ENCODE measurements at places on chromosomes 7 and 10. TPM values are rescaled to one million over a fixed set of nuclear protein-coding genes. Genes with fewer than 3 reads are reported as not detected.

- H3K36me3 ChIP-seq = no peaks in the 10 kb centered on the region
- no peak overlapping the region for H3K27ac ChIP-seq
- no peak overlapping the region for H3K4me3 ChIP-seq
- no peaks in the 10 kb centered on the region for H3K4me1 ChIP-seq
- no peak for DNase-seq
These were observed 627.2 kb downstream of the SUGCT start for GRCh38 chr7:40761762-40762560.

DNA sequence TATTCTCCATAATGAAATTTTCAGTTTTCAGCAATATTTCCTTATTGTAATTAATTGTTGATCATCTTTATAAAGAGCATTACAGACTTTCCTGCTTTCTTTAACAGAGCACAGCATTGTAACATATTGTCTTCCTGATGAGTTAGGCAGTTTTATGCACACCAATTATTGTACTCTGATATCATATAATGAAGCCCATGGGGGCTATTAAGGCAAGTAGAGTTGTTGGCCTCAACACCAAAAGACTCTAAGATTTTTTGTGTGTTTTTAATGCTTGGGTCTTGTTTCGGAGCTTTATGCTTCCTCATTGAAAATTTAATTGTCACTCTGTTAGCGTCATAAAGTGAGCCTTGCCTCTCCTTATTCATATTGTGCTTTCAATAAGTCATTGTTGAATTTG, 49.2 kb upstream of the ARID5B start:
- H3K36me3 ChIP-seq = no peaks in the 10 kb centered on the region
- H3K4me3 ChIP-seq = no peak overlapping the region
- DNase-seq = no peak
- no peaks in the 10 kb centered on the region for H3K27me3 ChIP-seq
- H3K27ac ChIP-seq = no peak overlapping the region

DNA sequence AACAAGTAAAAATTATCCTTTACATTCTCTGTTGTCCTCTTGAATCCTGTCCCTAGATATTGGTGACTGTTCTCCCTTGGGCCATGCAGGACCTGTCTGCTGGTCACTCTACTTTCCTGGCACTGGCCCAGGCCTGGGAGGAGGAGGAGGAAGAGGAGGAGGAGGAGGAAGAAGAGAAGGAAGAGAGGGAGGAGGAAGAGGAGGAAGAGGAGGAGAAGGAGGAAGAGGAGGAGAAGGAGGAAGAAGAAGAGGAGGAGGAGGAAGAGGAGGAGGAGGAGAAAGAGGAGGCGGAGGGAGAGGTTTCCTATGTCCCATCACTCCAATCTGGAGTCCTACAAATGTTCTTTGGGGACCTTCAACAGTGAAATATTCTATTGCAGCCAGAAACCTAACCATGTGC, 97.3 kb upstream of the NAMPT start:
- DNase-seq = no peak
- no peak overlapping the region for H3K27ac ChIP-seq
- no peaks in the 10 kb centered on the region for H3K27me3 ChIP-seq

GRCh38 chr7:70356787-70357328, 758.6 kb downstream of the AUTS2 start:
- no peaks in the 10 kb centered on the region for H3K36me3 ChIP-seq
- no peak overlapping the region for H3K4me3 ChIP-seq
- H3K27ac ChIP-seq = no peak overlapping the region
- H3K4me1 ChIP-seq = peaks cover 18% of the 10 kb centered on the region
- H3K27me3 ChIP-seq = no peaks in the 10 kb centered on the region

- H3K4me1 ChIP-seq = peaks cover 18% of the 10 kb centered on the region
- no peaks in the 10 kb centered on the region for H3K36me3 ChIP-seq
- no peak for DNase-seq
- H3K4me3 ChIP-seq = no peak overlapping the region
These were observed 57.1 kb upstream of the FAM20C start for GRCh38 chr7:135257-135653.

- no peak overlapping the region for H3K4me3 ChIP-seq
- H3K4me1 ChIP-seq = no peaks in the 10 kb centered on the region
- no peak for DNase-seq
- H3K27me3 ChIP-seq = peaks cover 8% of the 10 kb centered on the region
These were observed 32.3 kb downstream of the CHAT start for GRCh38 chr10:49645871-49646870.

- no peaks in the 10 kb centered on the region for H3K27me3 ChIP-seq
- H3K4me3 ChIP-seq = peak overlapping the region; percentile 70
- H3K27ac ChIP-seq = no peak overlapping the region
- H3K36me3 ChIP-seq = no peaks in the 10 kb centered on the region
These were observed 54.0 kb downstream of the GLRX3 start for GRCh38 chr10:130190055-130190736.

DNA sequence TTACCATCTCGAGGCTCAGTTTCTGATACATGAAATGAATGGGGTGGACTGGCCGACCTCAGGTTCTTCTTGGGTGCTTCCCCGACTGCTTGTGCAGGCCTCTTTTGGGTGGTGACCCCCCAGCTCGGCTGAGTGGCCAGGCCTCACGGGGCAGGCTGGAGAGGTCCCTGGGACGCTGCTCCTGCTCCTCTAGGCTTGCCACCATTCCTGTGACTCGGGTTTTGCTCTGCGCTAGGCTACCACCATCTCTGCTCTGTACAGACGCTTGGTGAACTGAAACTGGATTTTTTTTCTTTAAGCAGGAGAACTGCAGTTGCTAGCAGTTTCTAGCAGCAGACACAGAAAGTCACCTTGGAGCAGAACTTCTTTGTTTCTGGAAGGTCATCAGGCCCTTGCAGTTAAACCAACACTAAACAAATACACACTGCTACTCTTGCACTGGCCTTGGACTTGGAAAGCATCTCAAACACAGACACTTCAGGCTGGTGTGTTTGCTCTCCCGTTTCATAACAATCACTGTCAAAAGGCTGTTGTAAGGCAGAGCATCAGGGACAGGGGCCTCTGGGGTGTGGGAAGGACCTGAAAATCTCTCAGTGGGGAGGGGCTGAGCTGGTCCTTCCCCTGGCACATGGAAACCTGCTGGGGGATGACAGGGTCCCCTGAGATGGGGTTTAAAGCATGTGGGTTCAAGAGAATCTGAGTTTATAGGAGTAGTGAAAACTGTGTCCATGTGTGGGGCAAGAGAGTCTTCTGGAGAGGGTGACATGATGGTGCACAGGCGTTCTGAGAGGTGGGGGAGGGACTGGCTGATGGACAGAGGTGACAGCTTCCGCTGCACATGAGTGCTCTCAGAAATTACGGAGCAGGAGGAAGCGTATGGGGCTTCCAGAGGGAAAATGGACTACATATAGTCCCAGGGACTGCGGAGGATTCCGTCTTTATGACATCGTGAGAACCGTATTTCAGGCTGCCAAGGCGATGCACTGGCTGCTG, 35.0 kb upstream of the GIMAP8 start:
- DNase-seq = no peak
- no peaks in the 10 kb centered on the region for H3K36me3 ChIP-seq
- no peaks in the 10 kb centered on the region for H3K27me3 ChIP-seq
- H3K27ac ChIP-seq = no peak overlapping the region

GRCh38 chr10:117997673-117998072, 49.1 kb downstream of the RAB11FIP2 start:
- peaks cover 6% of the 10 kb centered on the region for H3K36me3 ChIP-seq
- no peak overlapping the region for H3K4me3 ChIP-seq
- no peak overlapping the region for H3K27ac ChIP-seq
- DNase-seq = no peak

DNA sequence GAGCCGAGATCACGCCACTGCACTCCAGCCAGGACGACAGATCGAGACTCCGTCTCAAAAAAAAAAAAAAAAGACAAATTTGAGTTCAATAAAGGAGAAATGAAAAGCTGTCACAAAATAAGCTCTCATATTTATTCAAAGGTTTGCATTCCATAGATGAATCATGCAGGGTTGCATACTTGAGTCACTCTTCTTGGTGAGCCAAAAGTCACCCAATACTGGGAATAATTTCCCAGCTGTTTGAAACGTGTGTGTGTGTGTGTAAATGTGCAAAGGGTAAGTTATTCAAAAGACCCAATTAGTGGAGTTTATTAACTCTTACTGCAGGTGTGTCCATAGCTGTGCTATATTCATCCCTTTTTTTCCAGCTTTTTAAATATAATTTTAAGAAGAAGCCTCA, 297.7 kb downstream of the CCDC3 start:
- H3K4me3 ChIP-seq = no peak overlapping the region
- no peak overlapping the region for H3K27ac ChIP-seq
- peaks cover 15% of the 10 kb centered on the region for H3K4me1 ChIP-seq
- DNase-seq = no peak
- H3K27me3 ChIP-seq = no peaks in the 10 kb centered on the region

DNA sequence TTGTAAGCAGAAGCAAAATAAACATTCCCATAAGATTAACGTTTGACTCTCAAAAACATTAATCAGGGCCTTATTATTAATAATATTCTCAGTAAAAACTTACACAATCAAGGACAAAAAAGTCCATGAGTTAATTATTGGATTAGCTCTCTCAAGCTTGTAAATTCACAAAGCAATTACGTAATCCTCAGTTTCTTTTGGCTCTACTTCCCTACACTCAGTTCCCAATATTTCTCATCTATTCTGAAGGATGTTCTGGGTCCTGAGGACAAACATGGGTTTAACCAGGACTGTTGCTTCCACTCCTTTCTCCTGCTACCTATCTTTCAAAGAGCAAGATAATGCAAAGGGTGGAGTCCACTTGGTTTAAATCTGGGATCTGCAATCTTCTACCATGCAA, 15.1 kb downstream of the FBXL13 start:
- H3K27me3 ChIP-seq = no peaks in the 10 kb centered on the region
- no peaks in the 10 kb centered on the region for H3K36me3 ChIP-seq
- no peak for DNase-seq
- H3K4me3 ChIP-seq = no peak overlapping the region
- no peak overlapping the region for H3K27ac ChIP-seq
- no peaks in the 10 kb centered on the region for H3K4me1 ChIP-seq

DNA sequence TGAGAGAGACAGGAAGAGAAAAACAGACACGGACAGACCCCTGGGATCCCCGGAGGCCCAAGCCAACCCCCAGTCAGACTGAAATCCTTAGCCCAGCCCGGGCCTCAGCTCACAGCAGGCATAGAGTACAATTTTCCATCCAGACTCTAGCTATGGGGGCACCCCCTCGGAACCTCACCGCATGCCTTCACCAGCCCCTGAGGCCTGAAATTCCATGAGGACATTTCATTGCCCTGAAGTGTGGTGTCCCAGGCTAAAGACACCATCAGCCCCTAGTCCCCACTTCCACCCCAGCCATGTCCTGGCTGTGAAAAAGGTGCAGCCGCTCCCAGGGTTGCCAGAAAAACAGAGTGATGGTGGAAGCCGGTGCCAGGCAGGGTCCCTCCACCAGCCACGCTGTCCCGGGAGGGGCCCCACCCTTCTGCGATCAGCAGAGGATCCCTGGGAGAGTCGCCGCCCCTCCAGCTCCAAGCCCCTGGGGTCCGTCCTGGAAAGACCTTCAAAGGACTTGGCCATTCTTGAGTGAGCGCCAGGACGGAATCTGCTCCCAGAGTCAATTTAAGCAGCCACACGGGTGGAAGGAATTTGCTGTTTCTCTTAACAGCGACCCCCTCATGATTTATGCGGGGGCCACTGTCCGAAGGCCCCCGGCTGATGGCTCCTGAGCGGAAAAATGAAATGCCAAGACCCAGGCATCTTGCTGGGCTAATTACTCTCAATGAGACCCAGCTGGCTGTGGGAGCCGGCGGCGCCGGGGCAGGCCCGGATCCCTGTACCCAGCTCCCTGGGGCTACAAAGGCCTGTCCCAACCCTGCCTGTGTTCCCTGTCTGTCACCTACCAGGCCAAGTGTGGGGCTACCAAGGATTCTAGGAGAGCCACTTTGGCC, 23.2 kb downstream of the MYL10 start:
- no peaks in the 10 kb centered on the region for H3K27me3 ChIP-seq
- H3K4me3 ChIP-seq = no peak overlapping the region
- no peak for DNase-seq
- no peaks in the 10 kb centered on the region for H3K4me1 ChIP-seq
- no peak overlapping the region for H3K27ac ChIP-seq

DNA sequence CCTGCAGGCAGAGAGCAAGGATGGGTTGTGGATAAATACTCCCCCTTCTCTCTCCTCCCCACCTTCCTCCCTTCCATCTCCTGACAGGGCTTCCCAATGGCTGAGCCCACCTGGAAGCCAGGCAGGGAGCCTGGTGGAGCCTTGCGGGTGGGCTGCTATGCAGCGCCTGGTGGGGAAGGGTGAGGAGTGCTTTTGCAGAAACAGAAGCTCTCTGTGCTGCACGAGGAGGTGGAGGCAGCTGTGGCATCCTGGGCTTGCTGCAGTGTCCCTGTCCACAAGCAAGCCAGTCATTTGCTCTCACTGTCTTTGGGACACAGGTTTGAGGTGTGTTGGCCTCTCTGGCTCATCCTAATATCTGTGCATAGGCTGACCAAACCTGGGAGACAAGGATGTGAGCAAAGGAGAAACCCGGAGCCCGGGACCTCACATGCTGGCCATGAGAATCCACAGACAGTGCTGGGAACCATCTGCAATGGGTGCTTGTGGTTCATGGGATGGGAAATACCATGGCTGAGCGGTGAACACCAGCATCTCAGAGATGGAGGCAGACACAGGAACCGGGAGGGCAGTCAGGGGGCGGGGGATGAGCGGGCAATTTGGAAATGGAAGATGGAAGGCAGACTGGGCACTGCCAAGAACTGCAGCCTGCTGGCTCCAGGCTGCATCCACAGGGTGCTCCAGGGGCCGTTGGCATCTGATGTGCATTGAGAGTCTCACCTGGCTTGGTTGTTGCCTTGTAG, 364.2 kb downstream of the GLRX3 start:
- no peak overlapping the region for H3K27ac ChIP-seq
- no peaks in the 10 kb centered on the region for H3K4me1 ChIP-seq
- H3K27me3 ChIP-seq = no peaks in the 10 kb centered on the region
- H3K36me3 ChIP-seq = no peaks in the 10 kb centered on the region
- no peak overlapping the region for H3K4me3 ChIP-seq
- DNase-seq = no peak

NUTM2B gene
- 0.36 TPM for total RNA-seq

SPDYE5 gene
- total RNA-seq = not detected

HOXA2 gene
- 0.29 TPM for total RNA-seq

OR2A12 gene
- not detected for total RNA-seq

PMS2 gene
- 9.0 TPM for total RNA-seq

ELOVL3 gene
- total RNA-seq = 0.51 TPM
